ENCODE measurements at places on chromosomes 7 and 10. TPM values are rescaled to one million over a fixed set of nuclear protein-coding genes. Genes with fewer than 3 reads are reported as not detected.

DNA sequence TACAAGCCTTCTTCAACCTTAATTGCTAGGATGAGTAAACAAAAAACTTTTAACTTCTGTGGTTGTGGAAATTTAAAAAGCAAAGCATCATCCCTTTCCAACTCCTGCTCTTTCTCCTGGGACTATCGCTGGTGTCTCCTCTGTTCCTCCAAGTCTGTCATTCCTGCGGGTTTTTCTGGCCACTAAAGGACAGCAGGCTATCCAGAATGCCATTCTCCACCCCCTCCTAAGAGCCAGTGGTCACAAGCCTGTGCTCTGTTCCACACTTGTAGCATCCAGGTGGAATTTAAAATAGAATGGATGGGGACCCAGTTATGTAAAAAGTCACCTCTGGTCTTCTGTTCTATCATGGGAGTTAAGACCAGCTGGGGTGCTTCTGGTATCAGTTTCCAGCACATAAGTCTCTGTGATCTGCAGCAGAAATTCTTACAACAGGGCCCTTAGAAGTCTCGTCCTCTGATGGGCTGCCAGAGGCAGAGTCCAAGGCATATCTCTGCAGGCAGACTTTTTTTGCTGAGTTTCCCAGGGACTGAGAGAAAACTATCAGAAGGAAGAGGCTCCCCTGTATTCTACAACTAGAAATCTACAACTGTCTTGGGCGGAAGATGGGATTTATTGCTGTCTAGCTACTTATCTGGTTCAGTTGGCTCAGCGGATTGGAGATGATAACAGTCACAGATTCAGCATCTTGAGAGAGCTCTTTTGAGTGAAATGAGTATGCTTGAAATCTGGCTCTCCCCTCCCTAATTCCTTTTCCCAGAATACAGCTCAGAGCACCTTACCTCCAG, 5.1 kb upstream of the WNT16 start:
- no peak for DNase-seq

Gene TRIM50
- polyA plus RNA-seq: not detected

Gene CACNB2
- 0.48 TPM for polyA plus RNA-seq

GRCh38 chr10:59558066-59558465, 151.6 kb downstream of the SLC16A9 start:
- DNase-seq: no peak

Gene CCL24
- not detected for polyA plus RNA-seq

GRCh38 chr7:4297165-4297917, 384.8 kb upstream of the FOXK1 start:
- DNase-seq: no peak

Gene TUBB8
- not detected for polyA plus RNA-seq

DNA sequence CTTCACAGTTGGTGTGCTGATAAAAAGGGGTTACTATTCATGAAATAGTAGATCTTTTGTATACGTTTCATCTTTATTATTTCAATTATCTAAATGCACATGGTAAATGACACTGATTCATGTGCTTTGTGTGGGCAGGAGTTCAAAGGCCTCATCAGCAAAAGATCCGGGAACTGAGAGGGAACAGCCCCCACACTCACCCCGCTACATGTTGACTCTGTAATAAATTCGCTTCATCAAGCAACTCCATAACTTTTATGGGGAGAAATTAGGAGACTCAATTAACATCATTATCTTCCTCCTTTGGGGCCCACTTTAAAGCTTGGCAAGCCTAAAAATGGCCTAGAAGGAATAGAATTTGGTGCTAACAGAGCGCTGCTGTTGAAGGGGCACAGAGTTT, 250.7 kb upstream of the BMPER start:
- no peak for DNase-seq

GRCh38 chr10:77689339-77689738, 51.7 kb upstream of the KCNMA1 start:
- no peak for DNase-seq

GRCh38 chr7:150951521-150951920, 26.6 kb downstream of the KCNH2 start:
- no peak for DNase-seq

GRCh38 chr7:117839507-117839906, 33.7 kb downstream of the CTTNBP2 start:
- DNase-seq: no peak

Gene CYP2C19
- not detected for polyA plus RNA-seq

- no peak for DNase-seq
Observed at GRCh38 chr7:117774943-117775342, 98.3 kb downstream of the CTTNBP2 start.

DNA sequence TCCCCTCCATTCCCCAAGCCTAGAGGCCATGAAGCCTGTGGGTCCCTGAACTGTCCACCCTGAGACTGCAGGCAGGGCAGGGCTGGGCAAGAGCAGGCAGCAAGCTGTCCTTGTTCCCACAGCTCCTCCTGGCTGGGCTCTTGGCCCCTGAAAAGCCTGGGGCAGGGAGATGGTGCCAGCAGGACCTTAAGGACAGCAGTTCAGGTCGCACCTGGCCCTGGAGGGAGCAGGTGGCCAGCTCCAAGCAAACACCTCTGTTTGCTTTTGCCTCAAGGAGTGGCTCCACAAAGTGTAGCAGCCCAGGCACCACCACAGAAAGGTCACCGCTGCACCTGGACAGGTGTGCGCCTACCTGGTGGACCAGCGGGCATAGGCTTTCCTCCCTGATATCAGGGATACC, 5.2 kb downstream of the RET start:
- no peak for DNase-seq

Gene DPYSL4
- polyA plus RNA-seq: 0.35 TPM

GRCh38 chr10:76205361-76205760, 773.9 kb downstream of the LRMDA start:
- DNase-seq: no peak

Gene CALML3
- not detected for polyA plus RNA-seq

- DNase-seq: no peak
Observed at GRCh38 chr10:87506956-87507355, 2.3 kb downstream of the MINPP1 start.

GRCh38 chr7:138338361-138338760, 121.7 kb upstream of the TRIM24 start:
- DNase-seq: no peak

DNA sequence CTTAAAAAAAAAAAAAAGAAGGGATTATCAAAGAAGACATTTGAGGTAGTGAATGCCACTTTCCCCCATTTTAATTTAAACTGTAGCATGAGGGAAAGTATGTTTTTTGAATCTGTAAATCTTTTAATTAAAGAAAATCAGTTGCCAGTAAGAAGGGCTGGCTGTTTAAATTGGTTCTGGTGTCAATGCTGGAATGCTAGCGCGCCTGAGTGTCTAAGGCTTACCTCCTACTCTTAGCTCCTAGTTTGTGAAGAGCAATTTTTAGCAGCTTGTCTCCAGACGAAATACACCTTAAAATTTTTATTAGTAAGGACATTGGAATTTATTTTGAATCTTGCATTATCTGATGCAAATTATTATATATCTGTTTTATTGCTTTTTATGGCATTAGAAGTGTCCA, 54.1 kb downstream of the UBE3C start:
- no peak for DNase-seq

Gene OR2A42
- not detected for polyA plus RNA-seq

Gene TMEM229A
- polyA plus RNA-seq: not detected

DNA sequence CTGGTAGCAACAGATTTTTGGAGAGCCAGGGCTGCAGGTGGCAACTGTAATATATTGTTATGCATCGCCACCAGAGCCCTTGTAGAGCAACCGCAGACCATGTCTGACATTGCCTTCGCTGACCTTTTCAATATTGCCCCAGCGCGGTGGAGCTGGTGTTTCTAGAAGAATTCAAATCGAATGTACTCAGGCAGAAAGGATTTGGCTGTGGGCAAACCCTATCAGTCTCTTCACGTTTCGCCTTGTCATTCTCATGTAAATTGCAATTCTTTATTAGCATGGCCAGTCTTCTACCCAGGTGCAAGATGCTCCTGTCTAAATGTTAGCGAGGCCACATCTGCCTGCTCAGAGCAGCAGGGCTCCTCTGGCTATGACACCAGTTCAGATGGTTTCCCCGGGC, 490.2 kb upstream of the AUTS2 start:
- no peak for DNase-seq

Gene CFAP70
- polyA plus RNA-seq: 0.69 TPM

Gene ADRA2A
- not detected for polyA plus RNA-seq

DNA sequence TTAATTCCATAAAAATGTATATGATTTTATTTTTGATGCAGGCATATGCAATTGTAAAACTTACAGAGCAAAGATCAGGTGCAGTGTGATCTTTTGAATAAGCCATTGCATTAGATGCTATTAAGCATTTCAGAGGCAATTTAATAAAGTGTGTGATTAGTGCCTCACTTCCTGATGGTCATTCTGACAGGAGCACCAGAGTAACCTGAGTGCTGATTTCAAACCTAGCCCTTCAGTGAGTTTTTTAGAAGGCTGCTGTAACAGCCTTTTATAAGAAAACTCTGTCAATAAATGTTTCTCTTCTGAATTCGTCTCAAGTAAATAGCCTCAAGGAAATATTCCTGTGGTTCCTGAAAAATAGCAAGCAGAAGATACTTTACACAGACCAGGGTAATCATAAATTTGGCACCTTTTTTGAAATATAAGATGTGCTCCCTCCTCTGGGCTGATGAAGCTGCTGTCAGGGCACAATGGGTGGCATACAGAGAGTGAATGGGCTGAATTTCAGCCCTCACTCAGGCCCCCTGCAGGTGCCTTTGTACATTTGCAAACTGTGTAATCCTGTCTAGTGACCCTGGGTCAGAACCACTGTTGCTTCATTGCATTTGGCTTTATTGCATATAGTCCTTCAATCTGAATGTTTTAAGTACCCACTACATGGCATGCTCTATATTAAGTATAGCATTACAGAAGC, 193.7 kb upstream of the CSTF2T start:
- DNase-seq: no peak

Gene NKX2-3
- polyA plus RNA-seq: not detected

Gene HACD1
- not detected for polyA plus RNA-seq

Gene TMEM209
- polyA plus RNA-seq: 53.9 TPM

DNA sequence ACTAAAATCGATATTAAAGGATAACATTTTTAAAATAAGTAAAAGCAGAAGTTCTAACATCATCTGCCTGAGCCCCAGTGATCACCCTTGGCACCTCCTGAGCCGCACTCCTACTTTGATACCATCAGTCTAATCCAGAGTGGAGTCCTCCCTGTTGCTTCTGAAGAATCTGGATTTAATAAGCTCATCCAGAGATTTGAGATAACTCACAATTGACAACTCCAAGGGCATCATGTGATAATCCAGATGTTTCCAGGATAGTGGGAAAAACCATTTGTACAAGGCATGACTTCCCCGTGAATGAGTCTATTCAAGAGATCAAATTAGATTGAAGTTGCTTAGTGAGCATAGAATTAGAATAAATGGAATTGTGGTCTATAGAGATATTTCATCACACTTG, 475.8 kb upstream of the C7orf33 start:
- no peak for DNase-seq

GRCh38 chr10:70289739-70290138, 5.9 kb upstream of the NPFFR1 start:
- no peak for DNase-seq

- no peak for DNase-seq
Observed at GRCh38 chr10:3427347-3427746, 254.8 kb upstream of the PITRM1 start.

DNA sequence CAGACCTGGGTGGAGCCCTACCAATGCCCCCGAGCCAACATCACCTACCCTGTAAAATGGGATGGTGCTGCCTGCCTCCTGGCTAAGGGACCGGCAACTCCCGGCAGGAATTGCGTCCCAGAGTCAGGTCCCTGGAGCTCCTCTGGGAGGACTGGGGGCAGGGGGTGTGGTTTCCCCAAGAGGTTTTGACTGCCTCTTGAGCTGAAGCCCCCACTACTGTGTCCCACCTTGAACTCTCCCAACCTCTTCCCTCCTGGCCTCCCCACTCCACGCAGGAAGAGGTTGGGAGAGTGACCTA, 1.3 kb downstream of the SH2B2 start:
- DNase-seq: no peak

Gene WNT16
- not detected for polyA plus RNA-seq

DNA sequence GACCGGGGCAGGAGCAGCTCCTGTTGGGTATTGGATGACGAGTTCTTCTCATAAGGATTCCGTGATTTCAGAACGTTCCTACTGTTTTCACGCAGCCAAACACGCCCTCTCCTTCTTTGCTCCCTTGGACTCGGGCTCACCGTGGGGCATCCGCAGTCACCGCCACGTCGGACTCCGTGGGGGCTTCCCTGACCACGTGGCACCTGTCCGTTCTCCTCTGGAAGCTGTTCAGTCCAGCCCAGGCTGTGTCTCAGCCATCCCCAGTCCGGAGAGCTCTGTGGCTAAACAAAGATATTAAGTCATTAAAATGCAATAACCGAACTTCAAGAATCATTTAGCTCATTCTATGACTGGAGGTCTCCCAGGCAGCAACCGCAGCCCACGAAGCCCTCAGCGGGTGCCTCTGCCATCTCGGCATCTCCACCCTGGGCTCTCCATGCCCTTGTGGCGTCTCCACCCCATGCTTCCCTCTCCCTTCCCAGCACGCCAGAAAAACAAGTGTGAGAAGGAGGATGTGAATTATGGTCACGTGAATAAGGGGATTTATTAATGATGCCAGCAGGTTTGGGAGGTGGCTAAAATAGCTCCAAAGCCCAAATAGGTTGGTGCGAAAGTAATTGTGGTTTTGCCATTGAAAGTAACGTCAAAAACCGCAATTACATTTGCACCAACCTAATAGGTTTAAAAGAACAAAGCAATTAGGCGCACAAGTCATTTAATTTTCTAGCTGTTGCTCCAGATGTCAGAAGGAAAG, 224.6 kb upstream of the PPP2R2D start:
- DNase-seq: no peak

GRCh38 chr7:25945608-25946007, 206.4 kb upstream of the NFE2L3 start:
- no peak for DNase-seq

Gene BICC1
- not detected for polyA plus RNA-seq

Gene CLRN3
- not detected for polyA plus RNA-seq

GRCh38 chr10:124619802-124620490, 124.2 kb downstream of the FAM53B start:
- DNase-seq: no peak

DNA sequence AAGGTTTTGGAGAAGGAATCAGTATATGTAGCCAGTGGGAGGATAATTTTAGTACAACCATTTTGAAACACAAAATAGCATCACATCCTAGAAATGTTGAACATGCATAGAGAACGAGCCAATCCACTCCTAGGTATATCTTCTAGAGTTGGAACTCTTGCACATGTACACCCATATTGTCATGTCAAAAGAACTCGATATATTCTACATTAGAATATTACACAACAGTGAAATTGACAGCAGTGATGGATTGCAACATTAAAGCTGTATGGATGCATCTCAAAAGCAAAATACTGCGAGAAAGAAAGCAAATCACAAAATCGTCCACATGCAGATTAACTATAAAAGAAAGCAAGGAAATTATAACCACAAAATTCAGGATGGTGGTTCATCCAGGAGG, 159.3 kb upstream of the NEBL start:
- DNase-seq: no peak

GRCh38 chr10:30581779-30582380, 47.7 kb downstream of the LYZL2 start:
- DNase-seq: peak; percentile 5

Gene CYP3A7
- polyA plus RNA-seq: 0.08 TPM
